ENCODE measurements at places on chromosomes 4 and X. TPM values are rescaled to one million over a fixed set of nuclear protein-coding genes. Genes with fewer than 3 reads are reported as not detected.

GRCh38 chrX:132774010-132774714 lies 184.3 kb downstream of the HS6ST2 start:
- no peaks in the 10 kb centered on the region for H3K36me3 ChIP-seq
- DNase-seq: no peak
- no peaks in the 10 kb centered on the region for H3K27me3 ChIP-seq
- H3K27ac ChIP-seq: no peak overlapping the region
- H3K4me1 ChIP-seq: no peaks in the 10 kb centered on the region

GRCh38 chr4:105453550-105454205 lies 20.2 kb downstream of the PPA2 start:
- H3K4me3 ChIP-seq: no peak overlapping the region
- DNase-seq: no peak
- H3K36me3 ChIP-seq: peaks cover 8% of the 10 kb centered on the region
- H3K27me3 ChIP-seq: no peaks in the 10 kb centered on the region
- H3K27ac ChIP-seq: no peak overlapping the region

ADH7 gene
- total RNA-seq: not detected

- no peak overlapping the region for H3K27ac ChIP-seq
- H3K4me1 ChIP-seq: no peaks in the 10 kb centered on the region
- no peaks in the 10 kb centered on the region for H3K27me3 ChIP-seq
- H3K4me3 ChIP-seq: no peak overlapping the region
These were observed 23.8 kb downstream of the CTSO start for GRCh38 chr4:155929833-155930232.

GRCh38 chrX:1661048-1661921 lies 46.4 kb downstream of the ASMT start:
- H3K27ac ChIP-seq: no peak overlapping the region
- no peaks in the 10 kb centered on the region for H3K27me3 ChIP-seq
- peaks cover 12% of the 10 kb centered on the region for H3K4me1 ChIP-seq
- no peak for DNase-seq

- no peaks in the 10 kb centered on the region for H3K27me3 ChIP-seq
- H3K4me1 ChIP-seq: peaks cover 18% of the 10 kb centered on the region
- DNase-seq: no peak
- H3K27ac ChIP-seq: no peak overlapping the region
- H3K4me3 ChIP-seq: no peak overlapping the region
These were observed 5.1 kb upstream of the LIMCH1 start for GRCh38 chr4:41532882-41533281.

LEF1 gene
- total RNA-seq: 3.3 TPM

GRCh38 chrX:151982222-151982621 lies 7.7 kb upstream of the GABRE start:
- no peaks in the 10 kb centered on the region for H3K4me1 ChIP-seq
- no peak for DNase-seq
- H3K36me3 ChIP-seq: no peaks in the 10 kb centered on the region
- no peak overlapping the region for H3K27ac ChIP-seq
- no peaks in the 10 kb centered on the region for H3K27me3 ChIP-seq

DNA sequence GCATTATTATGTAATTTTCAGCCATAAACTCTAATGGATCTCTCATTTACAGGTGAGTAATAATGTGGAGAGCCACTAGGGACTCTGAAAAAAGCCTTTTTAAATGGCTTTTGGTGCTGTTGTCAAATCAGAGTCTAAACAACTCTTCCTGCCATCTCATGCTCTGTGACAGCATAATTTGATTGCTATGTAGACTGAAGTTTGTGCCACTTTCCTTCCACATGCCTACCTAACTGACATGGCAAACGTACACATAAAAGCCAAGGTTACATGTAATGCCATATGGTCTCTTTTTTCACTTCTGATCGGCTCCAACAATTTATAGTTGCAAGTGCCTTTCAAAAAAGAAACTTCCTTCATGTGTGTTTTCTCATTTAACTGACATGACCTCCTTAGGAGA lies 94.3 kb downstream of the SH2D1A start:
- H3K27ac ChIP-seq: no peak overlapping the region
- H3K27me3 ChIP-seq: no peaks in the 10 kb centered on the region
- no peaks in the 10 kb centered on the region for H3K36me3 ChIP-seq

GRCh38 chr4:36385951-36386571 lies 104.6 kb downstream of the DTHD1 start:
- no peaks in the 10 kb centered on the region for H3K4me1 ChIP-seq
- H3K27me3 ChIP-seq: no peaks in the 10 kb centered on the region
- no peaks in the 10 kb centered on the region for H3K36me3 ChIP-seq
- no peak for DNase-seq
- H3K27ac ChIP-seq: no peak overlapping the region
- no peak overlapping the region for H3K4me3 ChIP-seq

DNA sequence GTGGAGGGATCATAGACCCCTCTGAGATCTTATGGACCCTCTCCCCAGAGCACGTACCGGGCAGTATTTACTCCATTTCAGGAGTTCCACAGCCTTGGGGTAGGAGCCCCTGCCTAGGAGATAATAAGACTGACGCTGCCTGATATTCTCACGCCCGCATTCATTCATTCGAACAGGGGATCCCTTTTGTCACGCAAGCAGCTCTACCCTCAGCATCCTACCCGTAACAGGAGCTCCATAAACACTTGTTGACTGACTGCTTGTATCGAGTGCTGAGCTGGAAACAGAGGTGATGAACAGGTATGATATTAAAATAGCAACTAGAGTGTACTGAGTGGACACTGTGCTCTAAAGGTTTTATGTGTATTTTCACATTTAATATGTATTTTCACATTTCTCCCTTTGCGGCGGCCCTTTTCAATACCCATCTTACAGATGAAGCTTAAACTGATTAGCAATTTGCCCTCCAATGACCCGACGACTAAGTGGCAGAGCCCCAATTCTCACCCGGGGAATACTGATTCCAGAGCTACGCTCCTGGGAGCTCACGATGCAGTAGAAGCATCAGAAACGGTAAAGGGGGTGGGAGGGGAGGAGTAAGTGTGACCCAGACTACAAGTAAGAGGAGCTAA lies 888 bp downstream of the RAB28 start:
- no peaks in the 10 kb centered on the region for H3K27me3 ChIP-seq
- DNase-seq: no peak
- peak overlapping the region; percentile 71 for H3K4me3 ChIP-seq
- peak overlapping the region; percentile 98 for H3K27ac ChIP-seq

DNA sequence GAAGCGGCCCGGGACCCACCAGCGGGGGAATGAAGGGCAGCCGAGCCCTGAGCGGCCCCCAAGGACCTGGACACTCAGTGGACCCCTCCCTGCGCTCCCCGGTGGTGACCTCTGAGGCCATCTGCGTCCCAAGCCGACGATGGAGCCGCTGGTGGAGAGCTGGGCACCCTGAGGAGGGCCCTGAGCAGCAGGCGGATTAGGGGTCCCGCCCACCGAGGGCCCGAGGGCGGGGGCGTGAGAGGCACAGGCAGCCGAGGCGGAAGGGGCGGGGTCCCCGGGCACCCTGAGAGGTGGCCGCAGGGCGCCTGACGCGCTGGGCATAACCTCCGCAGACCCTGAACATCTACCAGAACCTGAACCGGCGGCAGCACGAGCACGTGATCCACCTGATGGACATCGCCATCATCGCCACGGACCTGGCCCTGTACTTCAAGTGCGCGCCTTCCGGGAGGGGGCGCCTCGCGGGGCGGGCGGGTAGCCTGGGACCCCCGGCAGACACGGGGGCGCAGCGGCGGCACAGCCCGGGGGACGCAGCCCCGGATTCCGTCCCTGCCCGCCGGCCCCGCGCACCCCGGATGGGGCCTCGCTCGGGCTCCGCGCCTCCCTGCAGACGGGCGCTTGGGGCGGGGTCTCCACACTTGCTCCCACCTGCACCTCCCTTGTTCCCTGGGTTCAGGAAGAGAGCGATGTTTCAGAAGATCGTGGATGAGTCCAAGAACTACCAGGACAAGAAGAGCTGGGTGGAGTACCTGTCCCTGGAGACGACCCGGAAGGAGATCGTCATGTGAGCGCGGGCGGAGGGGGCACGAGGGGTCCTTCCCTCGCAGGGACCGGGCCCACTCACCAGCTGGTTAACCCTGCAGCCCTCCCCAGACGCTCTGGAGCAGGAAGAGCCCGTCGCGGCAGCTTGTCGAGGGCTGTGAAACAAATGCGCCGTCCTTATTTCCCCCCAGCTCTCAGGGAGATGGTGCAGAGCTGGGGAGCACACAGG lies 10.3 kb downstream of the ATP5ME start:
- peaks cover 19% of the 10 kb centered on the region for H3K4me1 ChIP-seq
- H3K27ac ChIP-seq: peak overlapping the region; percentile 43
- peak overlapping the region; percentile 57 for H3K4me3 ChIP-seq
- no peaks in the 10 kb centered on the region for H3K27me3 ChIP-seq
- no peak for DNase-seq
- H3K36me3 ChIP-seq: no peaks in the 10 kb centered on the region

MCF2 gene
- total RNA-seq: not detected

NAT8L gene
- total RNA-seq: under 0.01 TPM

DAPP1 gene
- 0.91 TPM for total RNA-seq

DNA sequence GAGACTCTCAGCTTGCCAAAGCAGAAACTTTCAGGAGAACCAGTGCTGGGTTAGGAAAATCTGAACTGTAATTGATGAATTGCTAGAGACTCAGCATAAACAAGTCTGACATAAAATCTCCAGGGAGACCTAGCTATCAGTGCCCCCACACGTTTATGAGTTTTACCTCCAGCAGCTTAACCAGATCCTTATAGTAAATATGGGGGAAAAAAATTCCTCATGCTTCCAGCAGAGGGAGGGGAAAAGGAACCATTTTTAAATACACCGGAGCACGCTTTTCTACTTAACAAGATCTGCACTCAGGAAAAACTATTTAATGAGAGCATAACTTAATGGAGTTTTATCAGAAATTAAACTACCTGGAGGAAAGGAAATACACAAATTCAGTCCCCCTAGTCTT lies 1040.7 kb upstream of the INTU start:
- no peak overlapping the region for H3K27ac ChIP-seq
- DNase-seq: no peak
- H3K4me3 ChIP-seq: no peak overlapping the region
- H3K36me3 ChIP-seq: no peaks in the 10 kb centered on the region
- no peaks in the 10 kb centered on the region for H3K27me3 ChIP-seq

DNA sequence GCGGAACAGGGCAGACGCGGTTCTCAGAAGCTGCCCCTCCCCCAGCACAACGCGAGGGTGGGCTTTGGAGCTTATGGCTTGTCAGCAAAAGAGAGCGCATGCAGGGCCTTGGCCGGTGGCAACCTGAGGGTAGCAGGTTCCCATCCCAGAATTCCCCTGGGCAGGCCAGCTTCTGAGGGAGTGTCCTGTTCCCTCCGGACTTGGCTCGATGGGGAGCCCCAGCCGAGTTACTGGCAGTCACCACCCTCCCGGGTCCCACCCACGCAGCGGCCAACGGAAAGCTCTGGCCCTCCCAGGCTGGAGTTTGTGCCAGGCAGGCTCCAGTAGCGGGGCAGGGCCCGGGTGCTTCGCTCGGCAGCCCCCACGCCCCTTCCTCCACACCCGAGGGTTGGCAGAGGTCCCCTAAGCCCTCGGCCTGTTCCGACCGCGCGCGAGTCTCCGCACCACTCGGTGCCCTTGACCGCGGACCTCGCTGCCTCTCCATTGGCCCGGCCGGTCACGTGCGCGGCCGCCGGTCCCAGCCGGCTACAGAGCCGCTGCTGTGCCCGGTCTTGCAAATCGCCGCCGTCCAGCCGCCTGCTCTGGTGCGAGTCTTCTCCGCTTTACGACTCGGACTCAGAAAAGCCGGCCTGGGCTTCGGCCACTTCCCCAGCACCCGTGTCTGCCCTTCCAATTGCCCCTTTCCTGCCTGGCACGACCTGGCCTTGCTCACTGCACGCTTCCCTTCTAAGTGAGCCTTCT lies 20.9 kb upstream of the MTM1 start:
- no peaks in the 10 kb centered on the region for H3K27me3 ChIP-seq
- H3K27ac ChIP-seq: peak overlapping the region; percentile 76
- H3K36me3 ChIP-seq: no peaks in the 10 kb centered on the region
- H3K4me1 ChIP-seq: peaks cover 14% of the 10 kb centered on the region

GRCh38 chr4:170198747-170199146 lies 109.0 kb upstream of the AADAT start:
- no peaks in the 10 kb centered on the region for H3K36me3 ChIP-seq
- no peak overlapping the region for H3K4me3 ChIP-seq
- H3K27me3 ChIP-seq: no peaks in the 10 kb centered on the region
- no peak overlapping the region for H3K27ac ChIP-seq

GRCh38 chr4:39043058-39043860 lies 11.1 kb upstream of the TMEM156 start:
- H3K27ac ChIP-seq: peak overlapping the region; percentile 98
- no peaks in the 10 kb centered on the region for H3K36me3 ChIP-seq
- no peak for DNase-seq
- H3K4me1 ChIP-seq: peaks cover 46% of the 10 kb centered on the region

GRCh38 chr4:152785639-152786615 lies 6.2 kb downstream of the ARFIP1 start:
- no peaks in the 10 kb centered on the region for H3K36me3 ChIP-seq
- peaks cover 38% of the 10 kb centered on the region for H3K4me1 ChIP-seq
- no peak overlapping the region for H3K27ac ChIP-seq
- DNase-seq: no peak
- H3K4me3 ChIP-seq: no peak overlapping the region

DNA sequence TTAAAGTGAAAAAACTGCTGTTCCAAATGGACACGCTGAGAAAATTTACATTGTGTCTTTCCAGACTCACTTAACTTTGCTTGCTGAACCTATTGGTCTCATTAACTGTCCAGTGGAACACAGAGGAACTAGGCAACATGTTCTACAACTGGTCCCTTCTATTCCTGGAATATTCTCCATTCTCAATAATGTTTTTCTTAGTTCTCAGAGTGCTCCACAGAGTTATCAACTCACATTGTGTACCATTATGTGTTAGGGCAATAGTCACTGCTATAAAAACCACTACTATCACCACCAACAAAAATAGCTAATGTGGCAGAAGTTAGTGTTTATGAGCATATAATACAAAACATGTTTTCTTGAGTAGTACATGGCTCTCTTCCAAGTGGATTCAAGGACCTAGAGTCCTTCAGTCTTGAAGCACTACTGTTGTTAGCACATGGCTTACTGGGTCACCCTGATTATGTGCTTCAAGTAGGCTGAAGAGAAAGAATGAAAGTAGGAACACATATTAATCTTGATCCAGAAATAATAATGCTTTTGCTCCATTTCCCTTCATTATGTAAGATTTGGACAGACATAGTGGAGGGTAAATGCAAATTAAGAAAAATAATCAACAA lies 865.3 kb upstream of the HS3ST1 start:
- no peak for DNase-seq
- no peaks in the 10 kb centered on the region for H3K4me1 ChIP-seq
- H3K4me3 ChIP-seq: no peak overlapping the region
- no peaks in the 10 kb centered on the region for H3K27me3 ChIP-seq
- no peak overlapping the region for H3K27ac ChIP-seq

GRCh38 chr4:69894186-69894585 lies 34.2 kb upstream of the SULT1E1 start:
- no peak for DNase-seq
- H3K4me3 ChIP-seq: no peak overlapping the region
- H3K27me3 ChIP-seq: no peaks in the 10 kb centered on the region
- no peaks in the 10 kb centered on the region for H3K4me1 ChIP-seq

Data from esophagus muscularis mucosa (tissue), 4 donors.